ENCODE measurements at places on chromosomes 2 and 18.

DNA sequence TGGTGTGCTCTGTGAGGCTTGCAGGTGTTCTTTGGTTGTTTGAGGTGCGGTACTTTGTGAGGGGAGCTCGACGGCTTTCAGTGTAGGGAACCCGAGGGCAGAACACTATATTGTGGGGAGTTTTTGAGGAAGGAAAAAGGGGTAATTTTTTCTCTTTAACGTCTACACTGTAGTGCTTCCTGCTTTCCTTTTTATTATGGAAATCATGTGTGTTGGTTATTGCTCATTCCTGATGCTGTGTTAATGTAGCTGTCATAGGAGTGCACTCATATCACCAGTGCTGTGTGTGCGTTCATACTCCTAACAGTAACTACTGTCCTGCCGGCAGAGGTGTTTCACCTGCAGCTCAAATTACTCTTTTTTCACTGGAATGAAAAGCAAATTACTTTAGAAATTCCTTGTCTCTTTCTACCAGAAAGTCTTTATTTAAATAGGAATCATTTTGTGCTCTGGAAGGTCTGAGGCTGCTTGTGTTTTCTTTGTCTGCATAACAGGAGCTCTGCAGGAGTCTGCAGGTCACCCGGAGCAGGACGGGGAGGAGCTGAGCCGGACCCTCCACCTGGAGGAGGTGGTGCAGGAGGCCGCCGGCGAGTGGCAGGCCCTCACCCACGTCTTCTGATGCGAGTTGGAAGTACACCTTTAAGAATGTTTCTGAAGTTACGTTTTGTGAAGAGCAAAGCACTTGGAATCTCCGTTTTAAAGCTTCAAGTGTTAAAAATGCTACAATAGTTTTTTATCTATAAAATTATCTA lies 145.5 kb downstream of the ZNF236 start:
- no peak for DNase-seq

- no peak for DNase-seq
Observed at GRCh38 chr18:12868576-12868975, 15.5 kb downstream of the PTPN2 start.

DNA sequence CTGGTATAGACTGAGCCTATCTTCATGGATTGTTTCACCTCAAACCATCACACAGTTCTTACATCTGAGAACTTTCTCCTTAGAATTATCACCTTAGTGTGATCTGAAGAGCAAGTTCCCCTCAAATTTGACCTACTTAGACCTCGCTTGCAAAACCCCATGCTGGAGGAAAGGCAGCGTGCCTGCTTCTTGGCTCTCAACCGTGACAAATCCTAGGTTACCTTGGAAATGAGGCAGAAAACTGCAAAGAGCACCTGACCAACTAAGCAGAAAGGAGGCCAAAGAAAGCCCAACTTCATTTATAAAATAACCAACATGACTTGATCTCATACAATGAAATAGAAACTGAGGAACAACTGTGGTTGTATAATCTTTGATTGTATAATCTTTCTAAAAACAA lies 146.4 kb downstream of the RAB3GAP1 start:
- DNase-seq: no peak

GRCh38 chr18:77207540-77207939 lies 42.1 kb upstream of the GALR1 start:
- DNase-seq: peak; percentile 76

DNA sequence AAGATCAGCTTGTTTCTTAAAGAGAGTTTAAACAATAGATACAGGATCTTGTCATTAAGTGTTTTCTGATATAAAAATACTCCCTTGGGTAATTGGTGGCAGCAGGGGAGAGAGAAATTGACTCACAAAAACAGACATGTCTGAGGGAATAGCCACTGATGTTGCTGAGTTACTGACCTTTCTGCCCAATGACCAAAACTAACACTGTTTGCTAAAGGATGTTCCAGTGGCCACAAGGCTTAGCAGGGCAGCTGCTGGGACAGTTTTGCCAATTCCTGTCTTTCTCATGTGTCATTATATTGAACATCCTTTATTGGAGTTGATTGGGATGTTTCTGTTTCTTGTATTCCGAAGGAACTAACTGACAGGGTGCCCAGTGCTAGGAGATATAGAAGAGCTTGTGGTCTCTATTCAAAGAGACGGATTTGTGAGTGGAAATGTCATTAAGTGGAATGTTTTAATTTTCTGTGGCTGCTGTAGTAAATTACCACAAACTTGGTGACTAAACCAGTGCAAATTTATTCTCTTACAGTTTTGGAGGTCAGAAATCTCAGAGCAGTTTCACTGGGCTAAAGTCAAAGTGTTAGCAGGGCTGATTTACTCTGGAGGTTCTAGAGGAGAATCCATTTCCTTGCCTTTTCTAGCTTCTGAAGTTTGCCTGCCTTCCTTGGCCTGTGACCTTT lies 124.8 kb upstream of the RMDN2 start:
- DNase-seq: no peak

DNA sequence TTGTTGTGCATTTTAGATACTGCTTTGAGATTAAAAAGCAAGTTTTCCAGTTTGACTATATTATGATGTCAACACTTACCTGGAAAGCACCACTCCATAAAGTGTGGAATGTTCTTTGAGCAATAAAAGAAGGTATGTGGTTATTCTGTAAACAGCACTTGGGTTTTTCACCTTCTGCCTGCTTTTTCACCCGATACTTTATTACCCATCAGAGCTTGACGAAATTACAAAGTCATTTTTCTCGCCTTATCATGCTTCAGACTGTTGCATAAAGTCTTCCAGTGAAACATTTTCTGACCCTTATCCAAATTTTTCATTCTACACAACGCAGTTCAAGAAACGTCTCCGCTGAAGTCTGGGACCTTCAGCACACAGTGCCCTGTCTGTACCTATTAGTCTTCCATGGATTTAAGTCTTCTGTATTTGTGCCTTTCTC lies 25.2 kb downstream of the CAB39 start:
- DNase-seq: no peak
